DND-41 (cell line): ENCODE measurements at places on chromosomes 11 and 22.

DNA sequence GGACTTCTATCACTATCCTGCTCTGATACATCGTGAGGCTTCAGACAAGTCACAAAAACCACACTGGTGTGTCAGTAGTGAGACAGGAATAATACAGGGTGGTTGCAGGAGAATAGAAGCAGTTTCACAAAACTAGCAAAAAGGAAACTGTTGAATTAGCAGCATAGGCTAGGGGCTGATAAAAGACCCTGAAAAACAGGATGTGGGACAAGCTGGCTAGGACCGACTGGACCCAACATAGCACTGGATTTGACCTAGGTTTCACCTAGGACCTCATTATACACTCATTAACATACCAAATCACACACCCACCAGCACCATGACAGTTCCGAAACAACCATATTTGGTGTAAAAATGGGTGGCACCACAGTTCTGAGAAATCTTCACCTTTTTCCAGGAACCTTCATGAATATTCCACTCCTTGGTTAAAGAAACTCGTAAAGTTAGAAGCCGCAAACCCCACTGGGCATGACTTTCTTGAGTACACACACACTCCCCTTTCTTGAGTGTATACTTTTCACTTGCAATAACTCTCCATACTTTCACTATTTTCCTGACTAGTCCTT lies 76.2 kb downstream of the SLC1A2 start:
- DNase-seq = no peak

DNA sequence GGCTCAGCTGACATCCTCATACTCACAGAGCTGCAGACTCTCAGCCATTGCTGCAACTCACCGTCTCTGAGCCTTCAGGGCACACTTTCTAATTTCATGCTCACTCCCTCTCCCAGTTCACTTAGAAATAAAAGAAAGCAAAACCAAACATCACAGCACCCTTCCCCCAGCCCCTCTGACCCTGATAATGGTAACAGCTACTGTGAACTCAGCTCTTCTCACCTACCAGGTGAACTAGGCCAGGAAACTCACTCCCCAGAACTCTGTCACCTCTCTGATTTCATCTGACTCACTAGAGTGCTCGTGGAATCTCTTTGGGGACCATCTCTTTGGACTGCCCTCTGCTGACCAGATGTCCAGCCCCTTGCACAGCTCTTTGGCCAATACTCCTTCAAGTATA lies 14.5 kb upstream of the PARVA start:
- no peak for DNase-seq

- peak; percentile 40 for DNase-seq
These were observed 702 bp downstream of the BIRC2 start for GRCh38 chr11:102347462-102348370.

- DNase-seq = no peak
These were observed 168.5 kb upstream of the CCDC90B start for GRCh38 chr11:83454674-83455073.

GRCh38 chr11:25769287-25769686 lies 562.6 kb upstream of the ANO3 start:
- no peak for DNase-seq
